ENCODE measurements at places on chromosomes 11 and 22. TPM values are rescaled to one million over a fixed set of nuclear protein-coding genes. Genes with fewer than 3 reads are reported as not detected.

SYCE3 gene
- total RNA-seq: not detected

ACTN3 gene
- total RNA-seq: 0.07 TPM

MAFF gene
- 72.1 TPM for total RNA-seq

ISX gene
- total RNA-seq: not detected

AP2A2 gene
- total RNA-seq: 26.3 TPM
